Subcutaneous adipose tissue (tissue), 4 donors: ENCODE measurements at places on chromosomes 4 and X. TPM values are rescaled to one million over a fixed set of nuclear protein-coding genes. Genes with fewer than 3 reads are reported as not detected.

Gene FAM47A
- total RNA-seq, result not detected

Gene TGIF2LX
- total RNA-seq, result not detected

Gene DIAPH2
- total RNA-seq, result 58.0 TPM

Gene OPRPN
- total RNA-seq, result not detected

Gene NIPAL1
- 0.22 TPM for total RNA-seq

Gene PRDX4
- 102 TPM for total RNA-seq

Gene SCFD2
- total RNA-seq, result 24.7 TPM

Gene TSPAN7
- total RNA-seq, result 38.5 TPM

Gene UVSSA
- total RNA-seq, result 13.6 TPM

Gene MAGEE2
- not detected for total RNA-seq

Gene SPARCL1
- total RNA-seq, result 524 TPM

Gene SOX3
- not detected for total RNA-seq

Gene ENPEP
- 16.0 TPM for total RNA-seq

Gene FGFR3
- 1.3 TPM for total RNA-seq

Gene CENPI
- total RNA-seq, result 2.4 TPM

Gene SPINK2
- not detected for total RNA-seq

Gene SHROOM4
- total RNA-seq, result 9.7 TPM

Gene HNRNPH2
- total RNA-seq, result 34.5 TPM

Gene TEX11
- not detected for total RNA-seq

Gene GLRB
- total RNA-seq, result 2.3 TPM

Gene GASK1B
- total RNA-seq, result 90.1 TPM

Gene HPGDS
- 15.5 TPM for total RNA-seq

Gene XPNPEP2
- total RNA-seq, result 3.4 TPM

Gene AWAT2
- total RNA-seq, result not detected

Gene PSAPL1
- total RNA-seq, result not detected

Gene JAKMIP1
- 0.34 TPM for total RNA-seq

Gene SCARB2
- total RNA-seq, result 164 TPM

Gene CAPN6
- 0.57 TPM for total RNA-seq

Gene INTU
- 3.6 TPM for total RNA-seq

Gene SERTM2
- not detected for total RNA-seq

Gene P2RY8
- total RNA-seq, result 0.98 TPM
